ENCODE measurements at places on chromosomes 5 and 9.

GRCh38 chr9:96612105-96612965 lies 7.3 kb downstream of the CDC14B start:
- peak; percentile 11 for DNase-seq

- DNase-seq = no peak
Observed at GRCh38 chr5:41707853-41708603, 162.2 kb downstream of the OXCT1 start.

DNA sequence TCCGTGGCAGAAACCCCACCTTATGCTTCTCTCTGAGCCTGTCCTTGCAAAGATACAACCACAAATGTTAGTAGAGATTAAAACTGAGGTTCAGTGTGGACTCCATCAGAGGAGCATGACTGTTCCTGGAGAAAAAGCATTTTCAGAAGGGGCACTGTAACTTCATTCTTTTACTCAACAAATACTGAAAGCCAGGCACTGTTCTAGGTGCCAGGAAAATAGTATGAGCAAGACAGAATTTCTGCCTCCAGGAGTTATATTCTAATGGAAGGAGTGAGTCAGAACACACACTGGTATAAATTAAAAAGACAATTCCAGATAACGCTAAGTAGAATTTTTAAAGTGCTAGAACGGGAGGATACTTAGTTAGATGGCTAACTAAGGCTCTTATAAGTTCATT lies 251.4 kb upstream of the GAS1 start:
- no peak for DNase-seq

DNA sequence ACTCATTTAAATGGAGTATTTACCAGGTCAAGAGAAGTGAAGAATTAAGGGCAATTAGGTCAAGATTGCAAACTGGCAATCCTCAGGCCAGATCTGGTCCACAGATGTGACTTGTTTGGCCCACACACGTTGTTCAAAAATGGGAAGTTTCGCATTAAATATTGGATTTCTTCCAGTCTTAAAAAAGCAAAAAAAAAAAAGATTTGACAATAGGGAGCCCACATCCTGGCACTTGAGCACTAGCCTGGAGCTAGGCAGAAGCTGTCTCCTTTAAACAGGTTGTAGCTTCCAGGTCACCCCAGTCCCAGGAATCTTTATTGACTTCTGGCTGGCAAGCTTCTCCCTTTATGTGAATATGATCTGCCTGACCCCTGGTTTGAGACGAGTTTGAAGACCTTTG lies 520.4 kb downstream of the RAB3C start:
- no peak for DNase-seq

GRCh38 chr9:82148901-82149461 lies 160.4 kb downstream of the SPATA31D1 start:
- DNase-seq = no peak

DNA sequence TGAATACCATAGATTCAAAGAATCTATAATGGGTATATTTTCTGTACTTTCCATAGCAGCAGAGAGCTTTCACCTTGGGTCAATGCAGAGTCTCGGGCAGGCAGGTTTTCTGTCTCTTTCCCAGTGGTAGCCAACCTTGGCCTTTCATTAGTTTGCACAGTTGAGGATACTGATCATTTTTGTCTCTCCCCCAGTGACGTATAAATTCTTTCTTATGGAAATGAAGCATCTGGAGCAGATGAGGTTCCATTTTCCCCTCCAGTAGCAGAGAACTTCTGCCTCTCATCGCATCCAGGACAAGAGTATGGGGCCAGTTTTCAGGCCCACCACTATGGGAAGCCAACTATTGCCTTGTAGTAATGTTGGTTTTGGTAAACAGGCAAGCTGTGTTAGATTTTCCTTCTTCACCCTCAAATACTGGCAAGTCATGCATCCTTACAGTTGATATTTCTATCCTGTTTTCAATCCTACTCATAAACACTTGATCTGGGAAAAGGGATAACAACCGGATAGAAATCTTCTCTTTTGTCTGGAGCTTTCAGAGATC lies 845.2 kb upstream of the CDH18 start:
- no peak for DNase-seq

All from hematopoietic multipotent progenitor cell (in vitro differentiated cells).